ENCODE measurements at places on chromosomes 13 and 19.

DNA sequence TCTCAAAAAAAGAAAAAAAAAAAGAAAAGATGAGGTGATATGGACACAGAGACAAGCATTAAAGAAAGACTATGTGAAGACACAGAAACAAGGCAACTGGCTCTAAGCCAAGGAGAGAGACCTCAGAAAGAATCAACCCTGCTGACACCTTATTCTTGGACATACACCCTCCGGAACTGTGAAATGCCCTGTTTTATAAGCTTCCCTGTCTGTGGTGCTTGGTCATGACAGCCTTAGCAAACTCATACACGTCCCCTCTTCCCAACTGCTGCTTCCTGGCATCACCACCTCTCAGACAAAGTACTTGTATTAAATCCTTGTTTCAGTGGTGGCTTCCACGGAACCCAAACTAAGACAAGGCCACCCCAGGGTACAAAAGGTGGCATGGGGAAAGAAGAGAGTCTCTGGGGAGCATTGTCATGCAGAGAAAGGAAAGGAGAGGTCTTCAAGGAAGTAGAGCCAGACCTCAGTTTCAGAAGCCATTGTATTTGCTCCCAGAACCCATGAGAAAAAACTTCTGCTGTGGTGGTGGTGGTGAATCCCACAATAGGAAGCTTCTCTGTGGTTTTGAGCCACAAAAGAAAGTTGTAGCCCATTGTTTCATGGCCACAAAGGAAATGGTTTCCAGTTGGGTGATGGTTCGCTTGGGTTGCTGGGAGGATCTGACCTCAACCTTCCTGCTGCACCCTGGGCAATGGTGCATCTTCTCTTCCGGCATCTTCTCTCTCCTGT, 16.3 kb upstream of the TSPAN16 start:
- DNase-seq = no peak

- DNase-seq = no peak
Measured at GRCh38 chr13:112851107-112852038, 117.6 kb upstream of the MCF2L start.

GRCh38 chr19:18306888-18307260, 16.0 kb downstream of the LSM4 start:
- DNase-seq = no peak

- no peak for DNase-seq
Measured at GRCh38 chr19:3056417-3057088, 5.7 kb downstream of the TLE5 start.

DNA sequence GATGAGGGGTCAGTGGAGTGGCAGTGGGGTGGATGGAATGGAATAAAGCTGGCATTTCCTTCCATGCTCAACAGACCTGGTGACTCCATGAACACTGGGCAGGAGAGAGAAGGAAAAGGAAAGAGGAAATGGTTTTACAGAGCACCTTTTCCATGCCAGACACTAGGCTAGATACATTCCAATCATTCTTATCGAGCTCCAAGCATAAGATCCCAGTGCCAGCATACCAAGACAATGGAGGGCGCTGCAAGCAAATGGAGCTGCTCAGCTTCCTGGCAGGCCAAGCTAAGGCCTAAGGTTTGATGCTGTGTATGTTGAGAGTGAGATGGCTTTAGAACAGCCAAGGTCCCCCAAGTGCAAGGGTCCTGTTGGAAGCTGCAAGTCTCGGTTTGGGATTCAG, 113.2 kb downstream of the HSPH1 start:
- no peak for DNase-seq

DNA sequence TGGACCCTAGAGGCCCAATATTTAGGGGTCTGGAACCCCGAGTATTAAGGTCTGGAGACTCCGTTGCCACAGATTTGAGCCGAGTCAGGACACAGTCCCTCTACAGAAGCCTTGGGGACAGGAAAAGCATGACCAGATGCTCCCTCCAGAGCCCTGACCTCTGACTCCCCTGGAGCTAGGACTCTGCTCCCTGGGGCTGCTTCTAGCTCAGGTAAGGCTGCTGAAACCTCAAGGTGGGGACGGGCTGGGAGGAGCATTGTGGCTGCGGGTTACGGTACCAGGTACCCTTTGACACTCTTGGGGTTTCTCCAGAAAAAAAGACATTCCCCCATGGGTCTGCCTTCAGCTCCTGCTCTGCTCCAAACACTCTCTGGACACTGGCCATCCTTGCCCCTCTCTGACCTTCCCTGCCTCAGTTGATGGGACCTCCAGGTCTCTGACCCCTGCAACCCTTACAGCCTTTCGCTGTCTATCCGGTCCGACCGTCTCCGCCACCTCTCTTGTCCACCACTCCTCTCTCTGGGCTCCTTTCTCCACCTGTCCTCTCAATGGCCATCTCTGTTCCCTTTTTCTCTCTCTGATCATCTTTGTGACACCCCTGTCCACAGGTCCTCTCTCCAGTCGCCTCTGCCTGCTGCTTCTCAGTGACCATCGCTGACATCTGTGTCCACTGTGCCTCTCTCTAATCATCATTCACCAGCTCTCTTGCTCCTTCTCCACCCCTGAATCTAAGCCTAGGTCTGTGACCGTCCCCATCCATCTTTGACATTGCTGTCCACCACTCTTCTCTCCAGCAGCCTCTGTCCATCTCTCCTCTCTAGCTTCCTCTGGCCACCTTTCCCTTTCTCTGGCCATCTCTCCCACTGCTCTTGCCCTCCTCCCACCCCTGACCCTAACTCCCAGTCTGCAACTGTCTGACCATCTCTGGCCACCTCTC, 1.4 kb downstream of the LRFN3 start:
- DNase-seq = no peak

GRCh38 chr19:41255171-41255570, 9.0 kb upstream of the HNRNPUL1 start:
- DNase-seq = no peak

GRCh38 chr13:113161433-113161832, 3.0 kb downstream of the PROZ start:
- DNase-seq = no peak

DNA sequence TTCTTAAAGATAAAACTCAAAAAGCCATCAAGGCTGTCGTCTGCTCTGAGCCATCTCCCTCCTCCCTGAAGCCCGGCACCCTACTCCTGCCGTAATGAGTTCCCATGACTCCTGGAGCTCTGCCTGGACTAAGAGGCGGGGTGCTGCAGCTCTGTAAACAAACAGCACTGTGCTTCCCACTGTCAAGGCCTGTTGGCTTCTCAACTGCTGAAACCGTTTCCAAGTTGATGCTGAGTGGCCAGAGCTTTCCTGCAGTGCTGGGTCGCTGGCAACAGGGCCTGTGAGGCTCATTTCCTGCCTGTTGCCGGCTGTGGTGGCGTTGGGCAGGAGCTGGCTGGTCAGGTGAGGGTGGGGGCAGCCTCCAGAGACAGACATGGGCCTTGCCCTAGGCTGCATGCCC, 26.7 kb upstream of the ISYNA1 start:
- no peak for DNase-seq

DNA sequence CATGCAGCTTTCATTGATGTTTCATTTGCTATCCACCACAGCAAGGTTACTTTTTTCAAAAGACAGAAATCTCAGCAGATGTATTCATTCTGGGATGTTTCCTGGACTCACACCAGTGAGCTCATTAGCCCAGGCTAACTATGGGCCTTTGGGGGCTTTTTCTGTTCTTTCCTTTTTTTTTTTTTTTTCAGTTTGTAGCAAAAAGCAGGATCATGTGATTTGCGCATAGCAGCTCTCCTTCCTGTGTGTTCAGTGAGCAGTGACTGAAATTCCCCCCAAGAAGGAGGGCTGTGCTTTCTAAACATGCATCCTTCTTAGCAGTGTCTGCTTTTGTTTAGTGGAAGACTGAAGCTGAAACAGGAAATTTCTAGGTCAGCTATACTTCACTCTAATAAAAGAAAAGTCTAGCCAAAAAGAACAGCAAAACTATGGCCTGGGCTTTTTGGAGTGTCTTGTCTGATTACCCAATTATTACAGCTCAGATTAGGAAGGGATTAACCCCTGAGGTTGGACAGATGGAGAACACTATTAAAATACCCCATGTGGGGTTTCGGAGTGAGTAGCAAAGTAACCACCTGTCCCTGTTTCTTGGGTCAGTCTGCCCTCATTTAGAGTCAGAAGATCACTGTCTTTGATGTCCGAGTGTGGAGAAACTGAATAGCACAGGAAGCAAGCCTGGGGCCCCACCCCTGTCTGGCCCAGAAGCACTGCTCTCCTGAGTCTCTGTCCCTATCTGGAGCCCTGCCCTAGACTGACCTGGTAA, 8.9 kb upstream of the AMER2 start:
- no peak for DNase-seq

DNA sequence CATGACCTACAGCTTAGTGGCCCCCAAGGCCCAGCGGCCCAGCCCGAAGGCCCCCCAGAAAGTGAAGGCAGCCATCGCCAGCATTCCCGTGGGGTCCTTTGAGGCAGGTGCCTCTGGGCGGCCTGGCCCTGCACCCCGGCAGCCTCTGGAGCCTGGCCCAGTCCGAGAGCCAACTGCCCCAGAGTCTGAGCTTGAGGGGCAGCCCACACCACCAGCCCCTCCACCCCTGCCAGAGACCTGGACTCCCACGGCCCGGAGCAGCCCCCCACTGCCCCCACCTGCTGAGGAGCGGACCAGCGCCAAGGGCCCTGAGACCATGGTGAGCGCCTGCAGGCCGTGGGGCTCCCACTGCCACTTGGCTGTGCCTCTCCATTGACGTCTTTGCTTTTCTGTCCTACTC, 9.0 kb upstream of the PRR19 start:
- no peak for DNase-seq

DNA sequence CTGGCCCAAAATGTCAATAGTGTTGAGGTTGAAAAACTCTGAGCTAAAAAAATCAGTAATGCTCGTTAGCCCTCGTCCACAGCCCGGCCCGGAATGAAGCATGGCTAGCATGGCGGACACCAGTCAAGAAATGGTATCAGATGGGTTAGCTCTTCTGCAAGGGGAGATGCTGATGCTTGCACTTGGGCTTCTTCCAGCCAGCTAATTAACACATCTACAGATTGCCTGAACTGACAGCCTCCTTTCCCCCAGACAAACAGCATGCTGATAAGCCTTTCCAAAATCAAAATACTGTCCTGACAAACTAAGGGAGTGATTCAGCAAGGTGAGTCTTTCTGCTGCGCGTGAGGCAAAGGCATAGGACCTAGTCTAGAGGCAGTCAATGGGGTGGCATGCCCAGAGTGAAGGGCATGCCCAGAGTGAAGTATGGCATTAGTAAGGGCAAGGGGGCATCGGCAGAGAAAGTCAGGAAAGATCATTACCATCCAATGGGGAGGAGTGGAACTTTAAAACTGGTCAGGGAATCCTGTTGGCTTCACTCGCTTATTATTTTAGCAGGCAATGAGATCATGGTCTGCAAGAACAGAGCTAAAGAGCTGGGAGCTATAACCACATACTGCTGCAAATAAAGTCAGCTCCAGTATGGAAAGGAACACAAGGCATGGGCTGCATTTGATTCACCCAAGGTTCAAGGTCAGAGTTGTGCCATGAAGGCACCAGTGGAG, 30.2 kb upstream of the UBE2L5 start:
- no peak for DNase-seq

- no peak for DNase-seq
Measured at GRCh38 chr13:113119166-113119821, 3.3 kb upstream of the F10 start.

DNA sequence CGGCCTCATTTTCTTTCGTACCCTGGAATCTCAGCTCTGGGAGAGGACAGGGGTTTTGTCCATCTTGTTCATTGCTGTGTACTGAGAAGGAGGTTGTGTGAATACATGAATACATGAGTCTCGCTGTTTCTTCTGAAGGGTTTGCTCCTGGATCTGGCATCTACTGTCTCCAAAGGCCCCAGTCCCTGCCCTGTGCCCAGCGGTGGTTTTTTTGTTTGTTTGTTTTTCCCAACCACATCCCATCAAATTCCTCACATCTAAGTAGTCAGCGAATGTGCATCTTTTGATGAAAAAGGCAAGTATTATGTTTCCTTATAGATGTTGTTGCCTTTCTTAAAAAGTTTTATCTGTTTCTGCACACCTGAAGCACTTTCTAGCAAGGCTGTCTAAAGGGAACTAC, 12.5 kb downstream of the DCAF15 start:
- DNase-seq = no peak

DNA sequence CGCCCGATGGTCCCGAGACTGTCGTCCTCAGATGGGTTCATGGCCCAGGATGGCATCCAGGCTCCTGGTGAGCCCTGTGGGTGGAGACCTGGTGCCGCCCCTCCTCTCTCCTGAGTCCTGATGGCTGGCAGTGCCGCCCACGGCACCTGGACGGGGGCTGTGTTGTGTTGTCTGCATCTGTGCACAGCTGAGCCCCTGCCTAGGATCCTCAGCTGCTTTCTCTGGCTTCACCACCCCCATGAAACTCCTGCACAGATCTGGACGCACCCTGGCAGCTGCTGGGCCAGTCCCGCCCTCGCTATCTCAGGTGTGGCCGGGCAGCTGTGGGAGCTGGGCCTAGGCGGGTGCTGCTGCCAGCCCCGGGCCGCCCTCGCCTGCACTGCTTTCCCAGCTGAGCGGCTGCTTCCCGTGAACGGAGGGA, 27.7 kb downstream of the MCF2L start:
- DNase-seq = no peak

DNA sequence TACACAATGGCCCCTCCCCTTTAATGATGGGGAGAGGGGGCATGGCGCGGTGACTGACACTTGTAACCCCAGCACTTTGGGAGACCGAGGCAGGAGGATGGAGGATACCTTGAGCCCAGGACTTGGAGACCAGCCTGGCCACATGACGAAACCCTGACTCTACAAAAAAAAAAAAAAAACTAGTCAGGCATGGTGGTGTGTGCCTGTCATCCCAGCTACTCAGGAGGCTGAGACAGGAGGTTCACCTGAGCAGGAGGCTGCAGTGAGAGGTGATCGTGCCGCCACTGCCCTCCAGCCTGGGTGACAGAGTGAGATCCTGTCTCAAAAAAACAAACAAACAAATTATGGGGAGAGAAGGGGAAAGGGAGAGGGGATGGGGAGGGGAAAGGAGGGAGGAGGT, 13.8 kb upstream of the ZBTB7A start:
- no peak for DNase-seq

- DNase-seq = no peak
Measured at GRCh38 chr13:54750521-54750920, 1721.9 kb downstream of the OLFM4 start.

GRCh38 chr19:48844472-48844871, 8.2 kb upstream of the HSD17B14 start:
- no peak for DNase-seq

DNA sequence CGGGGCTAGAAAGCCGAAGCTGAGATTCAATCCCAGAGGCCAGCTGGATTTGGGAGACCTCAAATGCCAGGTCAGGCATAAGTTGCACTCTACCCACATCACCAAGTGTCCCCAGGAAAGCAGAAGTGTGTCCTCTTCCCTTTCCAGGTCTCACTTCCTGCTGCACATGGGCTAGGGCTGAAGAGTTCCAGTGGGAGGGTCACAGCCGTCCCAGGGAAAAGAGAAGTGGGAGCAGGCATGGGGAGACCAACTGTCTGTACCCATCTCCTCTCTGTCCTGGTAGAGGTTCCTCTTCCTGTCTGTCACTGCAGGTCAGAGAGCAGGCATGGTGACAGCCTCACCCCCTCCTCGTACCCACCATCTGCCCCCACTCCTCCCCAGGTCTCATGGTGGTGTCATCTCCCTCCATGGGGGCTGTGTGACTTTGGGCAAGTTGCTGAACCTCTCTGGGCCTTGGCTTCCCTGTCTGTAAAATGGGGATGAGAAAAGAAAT, 14.8 kb downstream of the AXL start:
- DNase-seq = no peak

GRCh38 chr13:91701975-91702374, 303.6 kb downstream of the GPC5 start:
- DNase-seq = no peak
